Naive B cell (primary cell): ENCODE measurements at places on chromosomes 7 and 10.

DNA sequence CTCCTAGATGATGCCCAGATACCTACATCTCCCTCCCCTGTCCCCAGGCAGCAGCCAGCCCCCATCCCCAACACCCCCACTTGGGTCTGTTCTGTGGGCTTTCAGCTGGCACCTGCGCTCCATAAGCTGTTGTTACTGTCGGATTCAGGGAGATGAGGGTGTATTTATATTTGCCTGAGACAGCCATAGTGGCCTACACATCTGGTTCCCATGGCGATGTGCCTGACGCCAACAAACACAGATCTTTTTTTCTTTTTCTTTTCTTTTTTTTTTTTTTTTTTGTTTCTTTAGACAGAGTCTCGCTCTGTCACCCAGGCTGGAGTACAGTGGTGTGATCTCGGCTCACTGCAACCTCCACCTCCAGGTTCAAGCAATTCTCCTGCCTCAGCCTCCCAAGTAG is 73.1 kb downstream of the CLIP2 start:
- DNase-seq = no peak

GRCh38 chr10:21355591-21356011 is 169.9 kb downstream of the SKIDA1 start:
- no peak for DNase-seq

DNA sequence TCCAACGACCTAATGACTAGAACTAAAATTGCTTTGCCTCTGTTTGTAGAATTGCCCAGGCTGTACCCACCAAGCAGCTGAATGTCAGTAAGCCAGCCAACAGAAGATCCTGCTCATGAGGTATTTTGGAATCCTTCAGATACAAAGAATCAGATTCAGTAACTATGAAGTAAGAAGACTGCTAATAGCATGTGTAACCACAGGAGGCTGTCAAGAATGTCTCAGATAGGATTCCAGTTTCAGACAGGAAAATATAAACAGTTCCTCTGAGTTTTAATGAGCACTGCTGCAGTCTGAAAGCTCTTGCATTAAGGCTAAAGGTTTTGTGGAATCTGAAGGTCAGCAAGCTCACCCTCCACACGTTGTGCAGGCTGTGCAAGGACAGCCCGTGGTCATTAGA is 112.6 kb upstream of the ADAM12 start:
- DNase-seq = no peak

- DNase-seq = no peak
These were observed 410.1 kb downstream of the SUGCT start for GRCh38 chr7:40544871-40545303.

- no peak for DNase-seq
These were observed 255.1 kb upstream of the MKLN1 start for GRCh38 chr7:131072505-131073091.

- no peak for DNase-seq
These were observed 158.0 kb downstream of the TRIL start for GRCh38 chr7:28800150-28800549.

GRCh38 chr7:101870361-101871062 is 53.1 kb downstream of the CUX1 start:
- no peak for DNase-seq
